GM10248 (cell line): ENCODE measurements at places on chromosomes 5 and 9.

DNA sequence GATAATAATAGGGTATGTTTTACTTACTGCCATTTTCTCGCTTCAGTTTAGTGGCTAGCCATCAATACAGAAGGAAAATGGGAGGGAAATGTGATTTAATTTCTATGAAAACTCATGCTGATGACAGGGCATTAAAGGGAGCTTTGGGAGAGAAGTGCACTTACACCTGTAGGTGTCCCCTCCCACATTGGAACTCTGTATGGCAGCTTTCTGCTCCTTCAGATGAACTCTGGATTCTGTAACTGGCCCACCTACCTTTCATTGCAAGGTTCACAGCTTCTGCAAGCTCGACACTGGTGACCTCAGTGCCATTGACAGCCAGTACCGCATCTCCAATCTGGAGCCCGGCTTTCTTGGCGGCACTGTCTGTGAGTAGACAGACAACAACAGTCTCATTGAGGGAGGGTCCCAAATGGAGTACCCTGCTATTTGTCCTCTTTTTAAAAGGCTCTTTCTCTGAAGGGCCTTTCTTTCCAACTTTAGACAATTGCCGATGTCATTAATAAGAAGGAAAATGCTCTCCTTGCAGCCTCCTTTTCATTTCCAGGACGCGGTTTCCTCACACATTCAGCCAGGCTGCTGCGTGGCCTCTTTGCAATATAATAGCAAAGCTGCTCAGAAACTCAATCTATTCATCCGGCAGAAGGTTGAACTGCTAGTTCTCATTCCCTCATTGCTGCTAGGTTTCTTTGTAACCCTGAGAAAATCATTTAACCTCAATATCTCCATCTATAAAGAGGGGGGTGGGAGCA lies 63.6 kb downstream of the NUDT12 start:
- no peak for DNase-seq

GRCh38 chr5:180343110-180343830 lies 9.9 kb downstream of the GFPT2 start:
- no peak for DNase-seq

DNA sequence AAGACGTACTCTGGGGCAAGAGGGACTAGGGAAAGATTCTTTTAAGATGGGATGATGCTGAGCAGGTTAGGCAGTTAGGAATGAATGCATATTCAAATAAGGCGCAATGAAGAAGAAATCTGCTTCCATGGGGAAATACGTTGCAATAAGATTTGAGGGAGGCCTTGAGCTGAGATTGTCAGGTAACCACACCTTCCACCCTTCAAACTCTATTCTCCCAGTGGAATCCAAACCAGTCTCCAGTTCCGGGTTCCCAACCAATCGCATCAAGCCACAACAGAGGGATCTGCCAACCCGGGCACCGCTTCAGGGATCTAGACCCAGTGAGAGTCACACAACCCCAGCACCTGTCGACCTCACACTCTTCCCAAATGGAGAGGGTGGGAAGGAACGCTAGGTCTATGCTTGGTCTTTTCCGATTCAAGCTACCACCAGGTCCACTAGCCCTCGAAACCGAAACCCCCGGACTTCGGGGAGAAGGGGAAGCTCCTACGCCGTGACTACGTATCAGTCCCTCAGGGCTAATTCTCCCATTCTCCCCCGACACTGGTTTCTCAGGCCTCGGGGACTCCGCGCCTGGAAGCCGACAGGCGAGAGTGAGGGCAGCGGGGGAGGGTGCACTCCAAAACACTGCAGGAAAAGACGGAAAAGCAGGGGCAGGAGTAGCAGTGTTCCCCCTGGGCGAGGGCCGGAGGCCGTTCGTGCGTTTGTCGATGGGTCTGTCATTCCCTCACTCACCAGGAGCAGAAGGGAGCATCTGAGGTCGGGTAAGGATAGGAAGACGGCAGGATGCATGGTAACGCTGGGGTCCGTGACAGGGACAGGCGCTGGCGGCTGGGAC lies 534 bp downstream of the ERP44 start:
- peak; percentile 28 for DNase-seq

DNA sequence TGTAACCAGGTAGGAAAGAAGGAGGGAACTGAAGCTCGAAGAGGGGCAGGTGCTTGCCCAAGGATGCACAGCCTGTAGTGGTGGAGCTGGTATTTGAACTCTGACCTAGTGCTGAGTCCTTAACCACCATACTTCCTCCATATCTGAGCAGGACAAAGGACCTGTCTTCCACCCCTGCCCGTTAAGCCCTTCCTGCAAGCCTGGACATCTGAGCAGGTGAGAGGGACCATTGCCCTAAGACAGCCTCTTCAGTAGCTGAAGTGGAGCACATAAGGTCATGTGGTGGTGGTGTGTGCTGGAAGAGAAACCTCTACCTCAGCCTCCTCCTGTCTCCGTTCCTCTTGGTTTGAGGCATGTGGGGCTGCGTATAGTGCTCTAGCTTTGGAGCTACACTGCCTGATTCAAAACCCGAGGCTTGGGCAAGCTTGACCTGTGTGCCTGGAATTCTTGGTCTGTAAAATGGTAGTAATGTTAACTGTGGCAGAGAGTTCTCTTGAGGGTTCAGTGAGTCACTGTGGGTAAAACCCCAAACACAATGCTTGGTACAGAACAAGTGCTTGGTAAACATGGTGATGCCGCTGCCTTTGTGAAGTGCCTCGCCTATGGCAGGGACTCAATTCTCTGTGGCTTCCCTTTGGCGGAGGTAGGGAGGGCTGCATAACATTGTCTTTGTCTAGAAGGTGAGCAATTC lies 7.4 kb downstream of the GALNT10 start:
- DNase-seq, result no peak

- no peak for DNase-seq
Measured at GRCh38 chr9:115374724-115375268, 256.8 kb upstream of the TNC start.

DNA sequence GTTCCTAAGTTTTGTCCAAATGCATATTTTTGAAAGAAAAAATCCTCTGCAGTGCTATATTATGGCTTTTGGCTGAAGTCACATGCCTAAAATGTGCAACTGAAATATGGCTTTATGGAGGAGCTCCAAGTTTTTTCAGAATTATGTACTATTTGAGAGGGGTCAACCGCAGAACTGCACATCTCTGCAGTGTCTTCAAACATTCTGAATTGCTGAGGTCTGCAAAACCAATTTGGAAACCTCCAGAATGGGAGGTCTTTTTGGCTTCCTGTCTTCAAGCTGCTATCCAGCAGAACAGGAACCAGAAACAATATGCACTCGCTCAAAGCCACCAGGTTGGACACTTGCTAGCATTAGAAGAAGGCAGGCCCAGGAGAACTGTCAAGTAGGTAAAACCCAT lies 376.0 kb upstream of the PAPPA start:
- DNase-seq, result no peak

DNA sequence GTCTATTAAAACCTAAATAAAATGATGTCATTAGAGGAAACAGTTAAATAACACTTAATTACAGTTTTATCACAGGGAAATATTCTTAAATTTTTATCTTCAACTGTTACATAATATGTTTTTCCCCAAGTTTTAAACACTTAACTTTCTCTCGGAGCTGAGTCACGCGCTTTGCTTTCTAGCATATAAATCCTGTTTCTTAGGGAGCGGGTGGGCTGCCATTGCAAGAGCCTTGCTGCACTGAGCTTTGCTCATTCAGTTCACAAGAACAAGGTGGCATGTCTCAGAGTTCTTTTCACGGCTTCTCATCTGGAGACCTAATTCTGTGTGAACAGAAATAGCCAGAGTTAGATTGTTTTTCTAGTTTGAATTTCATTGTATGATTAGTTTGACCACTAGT lies 166.1 kb downstream of the ZSWIM6 start:
- no peak for DNase-seq

DNA sequence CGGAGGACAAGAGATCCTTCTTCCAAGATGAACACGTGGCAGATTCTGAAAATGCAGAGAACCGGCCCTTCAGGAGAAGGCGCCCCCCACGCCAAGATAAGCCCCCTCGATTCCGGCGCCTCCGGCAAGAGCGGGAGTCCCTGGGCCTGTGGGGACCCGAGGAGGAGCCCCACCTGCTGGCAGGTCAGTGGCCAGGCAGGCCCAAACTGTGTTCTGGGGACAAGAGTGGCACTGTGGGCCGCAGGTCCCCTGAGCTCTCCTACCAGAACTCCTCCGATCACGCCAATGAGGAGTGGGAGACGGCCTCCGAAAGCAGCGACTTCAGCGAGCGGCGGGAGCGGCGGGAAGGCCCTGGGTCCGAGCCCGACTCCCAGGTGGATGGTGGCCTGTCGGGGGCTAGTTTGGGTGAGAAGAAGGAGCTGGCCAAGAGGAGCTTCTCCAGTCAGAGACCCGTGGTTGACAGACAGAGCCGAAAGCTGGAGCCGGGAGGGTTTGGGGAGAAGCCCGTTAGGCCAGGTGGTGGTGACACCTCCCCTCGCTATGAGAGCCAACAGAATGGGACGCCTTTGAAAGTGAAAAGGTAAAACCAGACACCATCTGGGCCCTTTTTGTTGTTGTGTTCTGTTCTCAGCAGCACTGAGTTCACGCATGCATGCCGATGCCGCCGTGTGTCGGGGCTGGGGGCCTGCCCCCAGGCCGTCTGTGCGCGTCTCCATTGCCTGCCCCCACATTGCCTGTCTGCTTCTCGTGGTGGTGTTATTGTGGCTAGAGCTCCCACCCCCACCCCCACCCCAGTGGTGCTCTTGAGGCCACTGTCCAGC lies 26.6 kb upstream of the POMT1 start:
- no peak for DNase-seq

DNA sequence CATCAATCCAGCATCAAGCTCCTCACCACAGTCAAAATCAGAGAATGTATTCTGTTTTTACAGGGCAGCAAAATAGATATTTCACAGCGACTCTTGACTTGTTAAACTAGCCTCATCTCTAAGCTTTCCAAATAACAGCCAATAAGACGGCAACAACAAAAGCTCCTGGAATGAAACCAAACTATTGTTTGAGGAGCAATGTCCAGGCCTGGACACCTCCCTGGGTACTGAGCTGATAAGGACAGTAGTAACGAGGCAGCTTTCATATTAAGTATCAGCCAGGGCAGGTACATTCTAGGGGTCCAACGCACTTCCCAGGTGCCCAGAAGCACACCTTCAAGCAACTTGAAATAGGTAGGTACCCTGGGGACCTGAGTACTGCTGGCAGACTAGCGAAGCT lies 260.3 kb downstream of the ENC1 start:
- no peak for DNase-seq

- no peak for DNase-seq
Measured at GRCh38 chr5:33894566-33894965, 2.8 kb upstream of the ADAMTS12 start.

DNA sequence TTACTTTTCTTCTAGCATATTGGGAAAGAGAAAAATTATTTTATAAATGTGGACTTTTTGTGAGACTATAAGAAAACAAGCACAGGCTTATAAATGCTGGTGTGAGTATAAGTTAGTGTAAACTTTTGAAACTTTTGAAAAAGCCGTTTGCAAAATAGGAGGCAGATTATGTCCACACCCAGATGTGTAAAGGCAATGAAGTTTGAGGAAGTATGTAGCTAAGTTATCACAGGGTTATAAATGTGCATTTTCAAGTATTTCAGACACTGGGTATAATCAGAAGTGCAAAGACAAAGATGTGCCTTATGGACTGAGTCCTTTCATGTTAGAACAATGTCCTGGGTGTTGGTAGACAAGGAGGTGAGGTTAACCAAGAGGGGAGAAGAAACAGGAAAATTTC lies 85.5 kb downstream of the ANXA1 start:
- no peak for DNase-seq

DNA sequence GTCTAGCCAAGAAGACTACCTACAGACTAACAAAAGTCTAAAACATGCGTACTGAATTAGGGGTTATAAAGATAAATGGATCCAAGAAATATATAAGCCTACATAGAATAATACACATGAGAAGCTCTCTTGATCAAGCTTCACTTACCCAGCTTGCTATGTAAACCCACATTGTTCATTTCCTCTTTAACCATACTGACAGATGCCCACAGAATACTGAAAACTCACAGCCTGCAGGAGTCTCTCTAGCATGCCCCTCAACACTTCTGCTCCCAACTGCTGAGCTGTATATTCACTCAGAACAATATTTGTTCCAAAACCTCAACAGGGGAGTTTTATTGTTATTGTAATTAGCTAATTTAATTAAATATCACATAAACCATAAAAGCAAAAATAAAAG lies 52.4 kb downstream of the RFX3 start:
- no peak for DNase-seq

GRCh38 chr5:52554293-52554692 lies 233.4 kb upstream of the ITGA1 start:
- no peak for DNase-seq

- no peak for DNase-seq
Measured at GRCh38 chr5:167582283-167582682, 709.2 kb upstream of the WWC1 start.

GRCh38 chr9:76624391-76625048 lies 139.7 kb upstream of the PCA3 start:
- DNase-seq, result peak; percentile 25

DNA sequence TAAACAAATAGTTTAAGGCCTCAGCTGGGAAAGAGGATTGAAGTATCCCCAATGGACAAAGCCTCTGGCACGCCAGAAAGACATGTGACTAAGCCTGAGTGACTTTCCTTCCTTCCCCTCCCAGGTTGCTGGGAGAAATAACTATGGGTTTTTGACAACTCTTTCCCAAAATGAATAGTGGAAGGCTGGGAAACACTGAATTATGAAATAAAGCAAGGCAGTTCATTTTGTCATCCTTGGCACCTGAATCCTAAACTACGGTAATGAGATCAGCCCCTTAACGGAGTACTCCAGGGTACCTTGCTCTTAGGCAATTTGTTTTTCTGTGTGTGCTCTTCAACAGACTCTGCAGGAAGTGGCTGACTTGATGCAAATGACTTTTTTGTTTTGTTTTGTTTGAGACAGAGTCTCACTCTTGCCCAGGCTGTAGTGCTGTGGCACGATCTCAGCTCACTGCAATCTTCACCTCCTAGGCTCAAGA lies 75.2 kb downstream of the LMNB1 start:
- no peak for DNase-seq

GRCh38 chr9:79776581-79776980 lies 204.8 kb downstream of the TLE4 start:
- DNase-seq, result no peak

- no peak for DNase-seq
Measured at GRCh38 chr9:109602987-109603386, 104.9 kb upstream of the PTPN3 start.

- no peak for DNase-seq
Measured at GRCh38 chr5:43230707-43231106, 38.7 kb downstream of the NIM1K start.

- DNase-seq, result no peak
Measured at GRCh38 chr5:74816875-74817274, 49.3 kb downstream of the FAM169A start.

DNA sequence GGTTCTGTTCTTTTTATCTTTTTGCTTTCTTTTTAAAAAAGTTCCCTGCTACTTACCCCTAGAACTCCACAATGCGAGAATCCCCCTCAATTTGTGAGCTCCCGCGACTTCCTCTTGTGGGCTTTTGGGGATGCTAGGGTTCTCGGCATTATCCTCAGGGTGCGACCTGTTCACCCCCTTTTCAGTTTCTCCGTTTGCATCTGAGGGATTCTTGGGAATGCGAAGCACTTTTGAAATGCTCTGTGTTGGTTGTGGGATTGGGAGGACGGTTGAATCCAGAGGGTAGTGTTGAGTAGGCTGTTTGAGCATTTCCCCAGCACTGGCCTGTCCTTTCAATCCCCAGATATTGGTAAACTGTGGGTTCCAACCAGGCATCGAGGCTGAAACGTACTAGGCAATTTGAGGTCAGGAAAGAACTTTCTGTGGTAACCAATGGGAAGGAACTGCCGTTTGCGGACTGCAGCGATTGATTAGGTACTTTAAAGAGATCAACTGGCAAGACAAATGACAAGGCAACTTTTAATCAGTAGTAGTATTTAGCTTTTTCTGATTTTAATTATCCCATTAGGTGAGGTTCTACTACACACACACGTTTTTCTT lies 415 bp downstream of the XRCC4 start:
- DNase-seq, result no peak

GRCh38 chr5:169279125-169279524 lies 21.8 kb downstream of the SLIT3 start:
- no peak for DNase-seq
